Ascending aorta (tissue), 2 donors: ENCODE measurements at places on chromosomes 16 and 17. TPM values are rescaled to one million over a fixed set of nuclear protein-coding genes. Genes with fewer than 3 reads are reported as not detected.

- H3K36me3 ChIP-seq, result no peaks in the 10 kb centered on the region
- DNase-seq, result no peak
- no peaks in the 10 kb centered on the region for H3K4me1 ChIP-seq
- no peak overlapping the region for H3K27ac ChIP-seq
- H3K4me3 ChIP-seq, result no peak overlapping the region
- peaks cover 3% of the 10 kb centered on the region for H3K27me3 ChIP-seq
These were observed 32.9 kb upstream of the NPTX1 start for GRCh38 chr17:80509311-80509710.

DNA sequence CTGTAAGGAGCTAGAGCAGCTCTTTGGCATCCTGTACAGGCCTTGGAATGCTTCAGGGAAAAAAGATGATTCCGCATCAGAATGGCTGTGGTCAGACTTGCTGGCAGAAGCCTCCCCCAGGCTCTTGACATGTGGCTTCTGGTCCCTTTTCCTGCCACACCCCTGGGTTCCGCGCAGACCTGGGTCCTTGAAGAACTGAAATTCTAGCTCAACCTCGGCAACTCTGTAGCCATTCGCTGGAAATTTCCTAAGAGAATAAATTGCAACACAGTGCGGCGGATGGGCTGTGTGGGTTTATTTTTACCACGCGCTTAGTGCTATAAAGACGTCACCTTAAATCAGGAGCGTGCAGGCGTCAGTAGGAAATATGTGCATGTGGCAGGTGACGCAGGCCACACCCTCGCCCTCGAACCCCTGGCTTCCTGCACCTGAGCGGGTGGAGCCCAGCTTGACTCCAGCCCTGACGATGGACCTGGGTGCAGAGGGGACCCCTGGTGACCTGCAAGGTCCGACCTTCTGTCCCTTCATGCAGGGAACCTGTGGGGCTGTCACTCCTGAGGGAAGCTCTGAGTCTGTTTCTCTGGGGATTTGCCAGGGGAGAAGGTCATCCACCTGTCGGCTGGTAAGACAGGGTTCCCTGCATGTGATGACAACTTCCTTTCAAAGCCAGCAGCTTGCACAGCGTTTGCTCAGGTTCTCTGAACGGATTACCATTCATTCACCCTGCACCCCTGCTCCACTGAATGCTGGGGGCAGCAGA lies 46.3 kb downstream of the METRNL start:
- H3K4me3 ChIP-seq, result no peak overlapping the region
- H3K27ac ChIP-seq, result no peak overlapping the region
- DNase-seq, result peak; percentile 14
- no peaks in the 10 kb centered on the region for H3K27me3 ChIP-seq

Gene ZFP3
- 0.21 TPM for total RNA-seq

Gene PLEKHH3
- 105 TPM for total RNA-seq

DNA sequence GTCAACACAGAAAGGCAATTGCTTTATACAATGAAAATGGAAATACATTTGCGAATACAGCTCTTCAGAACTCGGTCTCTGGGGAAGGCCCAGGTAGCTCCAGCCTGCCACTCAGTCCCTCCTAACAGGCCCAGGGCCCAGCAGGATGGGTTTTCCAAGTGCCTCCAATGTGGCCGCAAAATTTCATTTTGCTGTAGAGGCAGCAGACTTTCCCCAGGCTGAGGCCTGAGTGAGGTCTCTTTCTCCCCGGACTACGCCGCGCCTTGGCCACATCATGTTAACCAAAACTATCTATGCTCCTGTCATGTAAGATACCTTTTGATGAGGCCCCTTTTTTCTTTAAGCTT lies 606.0 kb upstream of the SALL1 start:
- H3K27me3 ChIP-seq, result no peaks in the 10 kb centered on the region
- H3K4me1 ChIP-seq, result no peaks in the 10 kb centered on the region
- no peak for DNase-seq
- H3K4me3 ChIP-seq, result no peak overlapping the region
- H3K36me3 ChIP-seq, result no peaks in the 10 kb centered on the region

Gene TMC5
- total RNA-seq, result not detected

DNA sequence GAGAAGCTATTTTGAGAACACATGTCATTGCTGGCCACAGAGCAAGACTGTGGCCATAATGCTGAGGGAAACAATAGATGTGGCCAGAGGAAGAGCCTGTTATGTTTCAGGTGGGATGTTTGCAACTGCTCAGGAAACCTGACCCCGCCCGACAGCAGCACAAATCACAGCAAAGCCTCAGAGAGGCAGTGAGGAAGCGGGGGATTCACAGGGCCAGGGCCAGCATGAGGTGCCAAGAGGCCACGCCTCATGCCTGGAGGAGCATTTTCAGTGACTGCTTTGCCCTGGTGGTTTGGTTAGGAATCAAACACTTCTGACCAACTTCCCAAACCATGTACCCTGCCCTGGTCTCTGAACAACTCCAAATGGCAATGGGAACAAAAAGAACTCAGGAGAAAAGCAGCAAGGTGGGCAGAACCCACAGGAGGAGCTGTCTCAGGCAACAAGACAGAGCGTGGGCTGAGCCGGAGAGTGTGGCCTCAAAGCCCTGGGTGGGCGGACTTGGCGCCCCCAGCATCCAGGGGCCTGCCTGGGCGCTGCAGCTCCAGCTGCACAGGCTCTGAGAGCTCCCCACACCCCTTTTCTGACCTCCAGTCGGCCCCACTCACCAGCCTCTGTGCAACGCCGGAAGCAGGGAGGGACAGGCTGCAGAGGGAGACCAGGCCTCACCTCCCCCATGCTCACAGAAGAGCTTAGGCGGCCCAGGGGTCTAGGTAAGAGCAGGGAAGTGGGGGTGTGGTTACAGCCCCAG lies 20.6 kb downstream of the HIC1 start:
- H3K27ac ChIP-seq, result no peak overlapping the region
- no peaks in the 10 kb centered on the region for H3K27me3 ChIP-seq
- H3K4me1 ChIP-seq, result no peaks in the 10 kb centered on the region
- H3K4me3 ChIP-seq, result no peak overlapping the region
- H3K36me3 ChIP-seq, result peaks cover 72% of the 10 kb centered on the region

GRCh38 chr17:57940231-57940630 lies 15.0 kb downstream of the CUEDC1 start:
- no peak overlapping the region for H3K4me3 ChIP-seq
- no peaks in the 10 kb centered on the region for H3K36me3 ChIP-seq
- H3K4me1 ChIP-seq, result peaks cover 11% of the 10 kb centered on the region

DNA sequence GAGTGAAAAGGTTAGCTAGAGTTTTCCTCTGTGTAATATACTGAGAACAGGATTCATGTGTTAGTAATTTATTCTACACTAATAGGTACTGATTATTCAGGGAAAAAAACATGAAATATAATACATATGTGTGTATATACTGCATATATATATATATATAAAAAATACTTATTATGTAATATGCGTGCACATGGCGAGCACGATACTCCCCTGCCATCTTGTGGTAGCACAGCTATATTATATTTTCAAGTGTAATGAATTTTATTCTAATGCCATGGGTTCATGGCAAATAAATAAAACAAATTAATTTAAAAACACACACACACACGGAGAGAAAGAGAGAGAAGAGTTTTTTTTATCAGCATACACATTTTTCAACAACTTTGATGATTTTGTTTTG lies 460.6 kb downstream of the KCNJ2 start:
- no peaks in the 10 kb centered on the region for H3K36me3 ChIP-seq
- no peaks in the 10 kb centered on the region for H3K4me1 ChIP-seq
- no peak for DNase-seq
- no peak overlapping the region for H3K4me3 ChIP-seq

Gene SPAG5
- total RNA-seq, result 1.6 TPM

- DNase-seq, result no peak
- peaks cover 13% of the 10 kb centered on the region for H3K4me1 ChIP-seq
- H3K36me3 ChIP-seq, result no peaks in the 10 kb centered on the region
- H3K27ac ChIP-seq, result no peak overlapping the region
- no peaks in the 10 kb centered on the region for H3K27me3 ChIP-seq
These were observed 5.2 kb upstream of the ALDOA start for GRCh38 chr16:30060346-30060745.

Gene CRYBA1
- not detected for total RNA-seq

DNA sequence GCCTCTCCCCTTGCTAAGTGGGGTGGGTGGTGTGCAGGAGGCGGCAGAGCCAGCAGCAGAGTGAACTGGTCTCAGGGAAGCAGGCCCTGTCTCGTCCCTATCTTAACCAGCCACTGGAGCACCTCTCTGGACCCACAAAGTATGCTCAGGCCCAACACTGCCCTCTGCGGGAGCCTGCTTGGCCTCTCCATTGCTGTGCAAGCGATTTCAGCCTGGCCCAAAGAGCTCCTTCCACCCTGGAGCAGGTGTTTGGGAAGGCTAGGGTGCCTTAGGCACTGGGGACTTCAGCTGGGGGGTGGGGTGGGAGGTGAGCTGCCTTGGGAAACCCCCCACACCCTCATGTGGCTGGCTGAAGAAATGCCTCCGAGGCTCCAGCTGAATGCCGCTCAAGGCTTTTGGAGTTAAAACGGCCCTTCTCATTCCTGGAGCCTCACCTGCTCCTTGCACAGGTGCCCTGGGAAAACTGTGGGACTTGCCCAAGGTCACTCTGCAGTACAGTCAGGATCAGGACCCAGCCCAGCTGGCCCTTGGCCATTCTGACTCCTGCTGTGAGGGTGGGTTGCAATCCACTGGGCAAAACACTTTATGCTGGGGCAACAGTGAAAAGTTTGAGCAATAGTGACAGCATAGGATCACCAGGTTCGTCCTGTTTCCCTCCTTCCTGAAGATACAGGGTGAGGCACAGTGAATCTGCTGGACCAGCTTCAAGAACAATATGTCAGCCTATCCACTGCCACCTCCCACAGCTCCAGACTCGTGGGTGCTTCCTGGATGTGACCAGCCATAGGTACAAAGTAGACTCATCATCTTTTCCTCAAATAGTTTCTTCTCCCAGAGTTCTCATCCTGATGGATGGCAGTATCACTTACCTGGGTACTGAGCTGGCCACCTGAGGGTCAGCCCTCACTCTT lies 5.9 kb upstream of the UBE2O start:
- no peaks in the 10 kb centered on the region for H3K4me1 ChIP-seq
- no peak overlapping the region for H3K27ac ChIP-seq
- DNase-seq, result no peak
- no peaks in the 10 kb centered on the region for H3K36me3 ChIP-seq
- H3K27me3 ChIP-seq, result no peaks in the 10 kb centered on the region
- no peak overlapping the region for H3K4me3 ChIP-seq

Gene HASPIN
- 2.7 TPM for total RNA-seq

DNA sequence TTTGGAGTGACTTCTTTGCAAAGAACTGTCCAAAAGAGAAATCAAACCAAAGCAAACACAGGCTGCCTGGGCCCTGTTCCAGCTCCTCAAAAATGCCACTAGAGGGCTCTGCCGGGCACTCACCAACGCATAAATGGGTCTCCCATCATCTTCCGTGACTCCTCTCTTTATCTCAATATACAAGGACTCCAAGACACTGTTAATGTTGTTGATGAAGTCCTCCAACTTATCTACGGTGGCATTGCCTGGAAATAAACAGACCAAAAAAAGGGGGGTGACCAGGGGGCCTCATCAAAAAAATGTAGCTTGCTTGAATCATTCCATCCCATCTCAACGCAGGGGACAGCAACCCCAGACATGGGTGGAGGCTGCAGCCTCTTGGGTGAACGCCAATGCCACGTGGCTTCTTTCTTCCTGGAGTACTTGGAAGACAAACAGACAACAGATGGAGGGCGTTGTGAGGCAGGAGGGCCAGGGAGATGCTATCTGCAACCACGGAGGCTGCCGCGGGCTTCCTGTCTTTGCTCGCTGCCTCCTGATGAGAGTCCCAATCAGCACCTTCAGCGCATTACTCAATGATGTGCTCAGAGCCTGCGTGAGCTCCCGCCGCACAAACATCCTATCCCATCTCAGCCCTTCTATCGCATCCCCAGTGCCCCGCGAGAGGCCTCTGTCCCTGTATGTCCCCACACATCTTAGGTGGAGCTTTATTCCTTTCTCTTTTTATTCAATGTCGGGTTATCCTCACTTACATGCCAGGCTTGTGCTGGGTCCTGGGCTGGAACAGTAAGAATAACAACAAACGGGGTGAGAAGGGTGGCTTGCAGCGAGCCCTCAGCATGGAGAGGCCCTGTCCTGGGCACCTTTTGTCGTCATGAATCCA lies 32.0 kb downstream of the KDM8 start:
- H3K4me1 ChIP-seq, result peaks cover 11% of the 10 kb centered on the region
- H3K27me3 ChIP-seq, result no peaks in the 10 kb centered on the region
- DNase-seq, result peak; percentile 71
- H3K27ac ChIP-seq, result peak overlapping the region; percentile 58
- peaks cover 7% of the 10 kb centered on the region for H3K36me3 ChIP-seq
- H3K4me3 ChIP-seq, result no peak overlapping the region

GRCh38 chr17:77880711-77881450 lies 77.6 kb upstream of the TNRC6C start:
- H3K4me1 ChIP-seq, result no peaks in the 10 kb centered on the region
- no peak for DNase-seq
- H3K27me3 ChIP-seq, result no peaks in the 10 kb centered on the region
- H3K36me3 ChIP-seq, result no peaks in the 10 kb centered on the region
- H3K4me3 ChIP-seq, result no peak overlapping the region

DNA sequence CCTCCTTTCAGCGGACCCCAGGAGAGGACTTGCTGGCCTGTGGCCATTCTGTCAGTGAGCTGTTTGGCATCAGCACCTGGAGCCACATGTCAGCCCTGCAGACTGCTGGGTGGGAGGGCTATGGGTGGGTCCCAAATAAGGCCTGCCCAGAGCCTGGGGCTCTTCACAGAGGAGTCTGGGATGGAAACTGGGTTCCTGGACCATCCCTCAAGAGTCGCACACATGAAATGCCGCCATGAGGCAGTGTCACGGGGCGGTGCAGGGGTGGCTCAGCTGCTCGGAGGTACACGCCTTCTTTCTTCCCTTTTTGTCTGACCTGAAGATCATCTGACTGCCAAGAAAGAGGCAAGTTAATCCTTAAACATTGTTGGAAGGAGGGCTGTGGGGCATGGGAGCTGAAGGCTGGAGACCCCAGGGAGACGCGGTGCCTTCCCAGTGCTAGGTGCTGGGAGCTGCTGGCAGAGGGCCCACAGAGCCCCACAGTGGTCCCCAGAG lies 14.8 kb downstream of the MPRIP start:
- no peaks in the 10 kb centered on the region for H3K27me3 ChIP-seq
- peak overlapping the region; percentile 82 for H3K27ac ChIP-seq
- H3K36me3 ChIP-seq, result peaks cover 4% of the 10 kb centered on the region
- DNase-seq, result no peak
- H3K4me3 ChIP-seq, result no peak overlapping the region
- H3K4me1 ChIP-seq, result peaks cover 39% of the 10 kb centered on the region

- no peak for DNase-seq
- peak overlapping the region; percentile 32 for H3K27ac ChIP-seq
- H3K4me1 ChIP-seq, result peaks cover 2% of the 10 kb centered on the region
- H3K36me3 ChIP-seq, result no peaks in the 10 kb centered on the region
- no peak overlapping the region for H3K4me3 ChIP-seq
These were observed 29.0 kb downstream of the NUP93 start for GRCh38 chr16:56758930-56759329.

DNA sequence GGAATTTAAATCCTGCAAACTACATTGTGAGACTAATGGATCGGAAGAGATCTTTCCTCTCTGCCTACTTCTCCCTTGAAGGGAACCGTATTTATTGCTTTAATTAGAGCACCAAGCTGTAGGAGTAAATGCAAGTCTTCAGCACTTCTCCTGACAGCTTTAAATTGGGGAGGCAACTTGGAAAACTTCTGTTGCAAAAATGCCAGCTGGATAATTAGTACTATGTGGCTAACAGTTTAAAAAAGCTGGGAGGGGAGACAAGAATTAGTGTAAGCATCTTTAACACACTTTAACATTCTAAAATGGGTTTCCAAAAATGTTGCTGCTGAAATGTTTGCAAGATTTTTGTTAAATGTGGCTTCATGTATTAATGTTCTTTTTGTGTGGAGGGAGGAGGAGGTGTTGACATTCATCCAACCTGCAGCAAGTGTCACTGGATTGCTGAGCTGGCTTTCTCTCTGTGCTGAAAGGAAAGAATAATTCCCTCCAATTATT lies 108.5 kb downstream of the PCTP start:
- H3K27me3 ChIP-seq, result no peaks in the 10 kb centered on the region
- no peak for DNase-seq
- no peak overlapping the region for H3K4me3 ChIP-seq
- H3K27ac ChIP-seq, result no peak overlapping the region
- H3K4me1 ChIP-seq, result no peaks in the 10 kb centered on the region
